ENCODE measurements at places on chromosomes 11 and 22. TPM values are rescaled to one million over a fixed set of nuclear protein-coding genes. Genes with fewer than 3 reads are reported as not detected.

Gene CDON
- polyA plus RNA-seq = 31.0 TPM

Gene ADAMTS15
- 17.6 TPM for polyA plus RNA-seq

Gene OR8A1
- not detected for polyA plus RNA-seq

Gene NUP98
- polyA plus RNA-seq = 36.9 TPM

Gene CLMP
- 41.0 TPM for polyA plus RNA-seq

Gene KRTAP5-10
- not detected for polyA plus RNA-seq

Gene GLYAT
- polyA plus RNA-seq = not detected

DNA sequence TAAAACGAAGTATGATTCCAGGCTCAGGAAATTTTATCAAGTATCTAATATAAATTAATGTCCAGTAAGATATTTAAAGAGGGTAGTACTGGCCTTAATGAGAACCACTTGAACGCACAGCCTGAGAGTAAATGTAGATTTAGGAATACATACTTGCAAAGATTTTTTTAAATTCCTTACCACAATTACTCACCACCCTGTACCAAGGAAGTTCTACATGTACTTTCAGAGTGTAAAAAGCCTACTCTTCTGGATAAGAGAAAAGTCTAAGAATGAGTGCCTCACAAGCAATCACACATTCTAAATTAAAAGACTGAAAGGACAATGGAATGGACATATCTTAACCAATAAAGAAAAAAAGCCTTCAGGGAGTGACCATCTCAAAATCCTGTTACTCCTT, 697.4 kb downstream of the DLG2 start:
- no peak for DNase-seq

- DNase-seq = no peak
Observed at GRCh38 chr11:42901084-42901483, 410.7 kb upstream of the API5 start.

- peak; percentile 60 for DNase-seq
Observed at GRCh38 chr22:40348025-40348658, 1.8 kb downstream of the ADSL start.

DNA sequence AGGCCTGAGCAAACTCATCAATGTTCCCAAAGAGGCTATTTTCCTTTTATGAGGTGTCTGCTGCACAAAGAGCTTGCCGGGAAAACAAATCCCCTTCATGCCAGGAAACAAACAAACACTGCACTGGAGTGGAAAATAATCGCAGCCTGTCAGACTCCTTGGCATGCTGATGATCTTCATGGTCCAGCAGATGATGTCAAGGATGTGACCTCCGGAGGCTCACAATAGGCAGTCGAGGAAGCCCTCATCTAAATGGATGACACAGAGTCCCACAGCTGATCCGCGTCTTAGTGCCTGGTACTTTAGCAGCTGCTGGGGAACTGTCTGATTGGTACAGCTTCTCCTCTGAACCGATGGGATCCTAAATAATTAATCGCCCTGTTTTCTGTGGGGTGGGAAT, 187.6 kb downstream of the TENM4 start:
- DNase-seq = no peak

DNA sequence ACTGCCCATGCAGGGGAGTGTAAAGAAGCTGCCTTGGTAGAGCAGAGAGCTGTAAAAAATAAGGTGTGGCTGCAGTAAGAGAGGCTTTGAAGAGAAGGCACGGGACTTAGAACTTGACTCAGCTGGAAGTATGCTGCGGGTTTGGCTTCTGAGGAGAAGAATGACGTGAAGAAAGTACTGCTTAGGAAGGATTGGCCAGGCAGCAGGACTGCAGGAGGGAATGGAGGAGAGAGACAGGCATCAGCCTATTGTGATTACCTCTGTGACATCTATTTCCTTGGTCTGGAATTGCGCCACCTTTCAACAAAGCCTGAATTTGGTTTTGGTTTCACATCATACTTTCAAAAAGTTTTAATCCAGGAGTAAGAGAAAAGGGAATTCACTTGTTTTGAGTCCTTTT, 22.5 kb downstream of the PRRG4 start:
- DNase-seq = no peak

DNA sequence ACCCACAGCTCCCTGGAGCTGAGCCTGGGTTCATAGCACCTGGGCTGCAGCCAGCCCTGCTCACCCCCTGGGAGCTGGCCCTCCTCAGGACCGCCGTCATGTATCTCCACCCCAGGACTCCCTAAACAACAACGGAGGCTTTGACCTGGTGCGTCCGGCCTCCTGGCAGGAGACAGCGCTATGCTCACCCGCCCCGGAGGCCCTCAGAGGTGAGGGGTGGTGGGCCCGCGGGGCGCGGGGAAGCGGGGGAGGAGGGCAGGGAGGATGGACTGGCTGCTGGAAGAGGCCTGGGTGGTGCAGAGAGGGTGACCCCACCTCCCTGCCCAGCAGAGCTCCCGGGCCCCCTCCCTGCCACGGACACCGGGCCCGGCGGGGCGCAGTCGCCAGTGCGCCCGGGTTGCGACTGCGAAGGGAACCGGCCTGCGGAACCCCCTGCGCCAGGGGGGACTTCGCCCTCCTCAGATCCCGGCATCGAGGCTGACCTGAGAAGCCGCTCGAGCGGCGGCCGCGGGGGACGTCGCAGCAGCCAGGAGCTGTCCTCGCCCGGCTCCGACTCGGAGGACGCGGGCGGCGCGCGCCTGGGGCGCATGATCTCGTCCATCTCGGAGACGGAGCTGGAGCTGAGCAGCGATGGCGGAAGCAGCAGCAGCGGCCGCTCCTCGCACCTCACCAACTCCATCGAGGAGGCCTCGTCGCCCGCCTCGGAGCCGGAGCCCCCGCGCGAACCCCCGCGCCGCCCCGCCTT, 3.1 kb downstream of the MAPK8IP2 start:
- DNase-seq = no peak

DNA sequence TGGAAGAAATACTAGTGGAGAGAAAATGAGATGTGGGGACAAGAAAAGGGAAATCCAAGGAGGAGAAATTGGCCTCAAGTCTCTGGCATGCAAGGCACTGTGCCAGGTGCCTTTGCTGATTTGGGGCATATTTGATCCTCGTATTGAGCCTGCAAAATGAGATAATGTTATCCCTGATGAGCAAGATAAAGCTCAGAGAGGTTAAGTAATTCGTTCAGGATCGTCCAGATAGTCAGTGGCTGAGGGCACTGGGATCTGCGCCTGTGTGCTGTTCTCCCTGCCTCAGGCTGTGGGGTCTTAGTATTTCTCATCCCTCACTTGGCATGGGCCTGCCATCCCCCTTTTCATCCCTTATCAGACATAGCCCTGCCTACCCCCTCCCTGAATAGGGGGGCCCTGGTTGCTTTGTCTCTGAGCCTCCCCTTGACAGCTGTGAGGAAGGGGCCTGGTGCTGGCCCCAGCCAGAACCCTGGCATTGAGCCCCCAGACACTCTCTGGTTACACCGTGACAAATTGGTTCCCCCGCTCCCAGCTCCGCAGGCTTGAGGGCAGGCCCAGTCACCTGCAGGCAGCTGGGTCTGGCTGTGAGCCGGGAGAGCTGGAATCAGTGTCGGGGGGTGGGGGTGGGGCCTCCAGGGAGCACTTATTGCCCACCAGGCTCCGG, 85.7 kb downstream of the NECTIN1 start:
- no peak for DNase-seq

GRCh38 chr11:35917676-35918075, 26.2 kb upstream of the LDLRAD3 start:
- DNase-seq = no peak

DNA sequence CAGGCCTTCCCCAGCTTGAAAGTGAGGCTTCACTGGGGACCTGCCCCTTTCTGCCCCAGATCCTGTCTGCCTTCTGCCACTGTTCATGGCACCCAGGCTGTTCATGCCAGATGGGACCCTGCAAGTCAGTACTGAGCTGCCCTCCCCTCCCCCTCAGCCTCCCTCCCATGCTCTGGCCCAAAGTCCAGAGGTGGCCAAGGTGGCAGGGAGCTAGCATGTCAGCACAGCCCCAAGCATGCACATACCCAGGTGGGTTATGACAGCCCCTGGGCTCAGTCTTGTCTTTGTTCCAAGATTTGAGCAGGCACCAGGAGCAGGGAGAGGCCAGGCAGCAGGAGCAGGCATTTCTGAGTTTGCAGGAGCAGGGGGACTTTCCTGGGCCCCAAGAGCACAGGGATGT, 44.1 kb downstream of the DDIAS start:
- DNase-seq = no peak

DNA sequence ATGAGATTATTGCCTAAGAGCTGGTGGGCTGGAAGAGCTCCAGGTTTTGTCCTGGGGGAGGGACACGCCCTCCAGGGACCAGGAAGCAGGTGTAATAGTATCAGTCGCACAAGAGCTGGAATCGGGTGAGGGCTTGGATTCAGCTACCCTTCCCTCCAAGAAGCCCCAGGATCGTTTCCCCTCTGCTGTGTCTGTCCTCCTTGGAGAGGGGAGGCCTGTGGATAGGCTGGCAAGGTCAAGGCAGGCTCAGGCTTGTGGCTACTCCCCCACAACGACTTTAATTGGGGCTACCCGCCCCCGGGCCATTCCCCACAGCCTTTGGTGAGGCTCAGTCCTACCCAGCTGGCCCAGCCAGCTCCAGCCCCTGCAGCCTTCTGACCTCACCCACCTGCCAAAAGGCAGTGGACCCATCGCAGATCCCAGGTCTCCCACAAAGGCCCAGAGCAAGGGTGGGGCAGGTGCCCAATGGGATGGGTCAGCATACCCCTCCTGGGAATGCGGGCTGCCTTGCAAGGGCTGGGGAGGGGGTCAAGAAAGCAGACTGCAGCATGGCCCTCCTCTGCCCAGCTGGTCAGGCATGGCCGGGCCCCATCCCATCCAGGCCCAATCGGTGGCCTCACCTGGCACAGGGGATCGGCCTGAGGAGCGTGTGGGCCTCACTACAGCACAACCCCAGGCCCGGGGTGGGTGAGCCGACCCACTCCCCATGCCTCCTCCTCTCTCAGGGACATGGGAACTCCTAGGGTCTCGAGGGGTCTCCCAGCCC, 1.0 kb downstream of the CTSD start:
- DNase-seq = no peak

GRCh38 chr11:18697576-18697975, 1.0 kb upstream of the TMEM86A start:
- no peak for DNase-seq

DNA sequence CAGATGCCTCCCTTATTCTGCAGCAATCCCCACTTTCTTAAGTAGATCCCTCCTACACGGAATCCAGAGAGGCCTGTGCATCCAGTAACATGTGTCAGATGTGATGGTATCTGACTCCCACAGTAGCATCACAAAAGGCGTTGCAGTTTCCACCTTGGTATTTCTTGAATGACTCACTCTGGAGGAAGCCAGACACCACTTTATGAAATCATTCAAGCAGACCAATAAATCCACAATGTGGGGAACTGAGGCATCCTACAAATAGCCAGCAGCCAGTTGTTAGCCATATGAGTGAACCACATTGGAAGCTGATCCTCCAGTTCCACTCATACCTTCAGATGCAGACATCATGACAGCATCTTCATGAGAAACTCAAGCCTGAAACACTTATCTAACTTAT, 798.1 kb downstream of the OPCML start:
- DNase-seq = no peak

DNA sequence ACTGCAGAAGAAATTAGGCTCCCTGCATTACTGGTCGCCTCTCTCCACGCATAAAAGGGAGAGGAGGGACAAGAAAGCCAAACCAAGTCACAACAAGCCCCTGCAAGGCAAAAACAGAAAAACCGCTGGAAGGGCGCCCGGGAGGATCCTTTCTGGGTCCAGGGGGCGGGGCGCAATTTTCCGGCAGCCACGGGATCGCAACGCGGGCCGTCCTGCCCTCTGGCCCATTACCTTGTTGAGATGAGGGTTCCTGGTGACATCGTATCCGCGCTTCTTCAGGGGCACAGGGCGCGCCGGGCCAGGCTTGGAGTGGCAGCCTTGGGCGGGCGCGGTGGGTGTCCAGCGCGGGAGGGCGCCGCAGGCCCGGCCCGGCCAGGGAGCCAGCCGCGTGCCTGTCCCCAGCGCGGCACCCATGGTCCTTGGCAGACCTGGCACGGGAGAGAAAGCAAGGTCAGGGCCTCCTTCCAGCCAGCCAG, 847 bp downstream of the ME3 start:
- peak; percentile 74 for DNase-seq

- peak; percentile 60 for DNase-seq
Observed at GRCh38 chr22:28904211-28904896, 21.0 kb downstream of the ZNRF3 start.

DNA sequence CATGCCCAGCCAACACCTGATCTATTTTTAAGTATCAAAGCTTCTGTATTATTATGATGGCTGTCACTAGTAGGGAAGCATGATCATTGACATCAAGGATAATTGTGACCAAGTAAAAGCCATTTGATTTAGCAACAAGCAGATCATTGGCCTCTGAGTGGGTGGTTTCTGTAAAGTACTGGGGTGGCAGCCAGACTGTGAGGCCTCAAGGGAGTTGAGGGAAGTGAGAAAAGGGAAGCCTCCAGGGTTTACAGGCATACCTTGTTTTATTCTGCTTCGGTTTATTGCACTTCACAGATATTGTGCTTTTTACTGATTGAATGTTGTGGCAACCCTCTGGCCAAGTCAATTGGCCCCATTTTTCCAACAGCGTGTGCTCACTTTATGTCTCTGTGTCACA, 60.1 kb downstream of the PRR5L start:
- no peak for DNase-seq

DNA sequence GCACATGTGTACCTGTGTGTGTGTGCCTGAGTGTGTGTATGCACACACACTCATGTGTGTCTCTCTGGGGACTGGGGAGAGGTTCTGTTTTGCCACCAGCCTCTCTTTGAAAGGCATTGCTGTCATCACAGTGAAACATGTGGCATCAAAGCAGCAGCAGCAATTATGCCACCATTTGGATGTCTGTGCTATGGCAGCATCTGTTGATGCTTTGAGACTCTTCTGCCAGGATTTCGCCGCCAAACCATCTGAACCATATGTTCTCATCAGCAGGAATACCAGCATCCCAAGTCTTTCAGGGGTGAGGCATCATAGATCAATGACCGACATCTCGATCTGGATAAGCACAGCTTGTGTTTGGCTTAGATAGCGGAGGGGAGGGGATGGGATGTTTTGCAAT, 168.6 kb downstream of the FAT3 start:
- no peak for DNase-seq

GRCh38 chr11:83815736-83816135, 529.6 kb upstream of the CCDC90B start:
- DNase-seq = no peak

DNA sequence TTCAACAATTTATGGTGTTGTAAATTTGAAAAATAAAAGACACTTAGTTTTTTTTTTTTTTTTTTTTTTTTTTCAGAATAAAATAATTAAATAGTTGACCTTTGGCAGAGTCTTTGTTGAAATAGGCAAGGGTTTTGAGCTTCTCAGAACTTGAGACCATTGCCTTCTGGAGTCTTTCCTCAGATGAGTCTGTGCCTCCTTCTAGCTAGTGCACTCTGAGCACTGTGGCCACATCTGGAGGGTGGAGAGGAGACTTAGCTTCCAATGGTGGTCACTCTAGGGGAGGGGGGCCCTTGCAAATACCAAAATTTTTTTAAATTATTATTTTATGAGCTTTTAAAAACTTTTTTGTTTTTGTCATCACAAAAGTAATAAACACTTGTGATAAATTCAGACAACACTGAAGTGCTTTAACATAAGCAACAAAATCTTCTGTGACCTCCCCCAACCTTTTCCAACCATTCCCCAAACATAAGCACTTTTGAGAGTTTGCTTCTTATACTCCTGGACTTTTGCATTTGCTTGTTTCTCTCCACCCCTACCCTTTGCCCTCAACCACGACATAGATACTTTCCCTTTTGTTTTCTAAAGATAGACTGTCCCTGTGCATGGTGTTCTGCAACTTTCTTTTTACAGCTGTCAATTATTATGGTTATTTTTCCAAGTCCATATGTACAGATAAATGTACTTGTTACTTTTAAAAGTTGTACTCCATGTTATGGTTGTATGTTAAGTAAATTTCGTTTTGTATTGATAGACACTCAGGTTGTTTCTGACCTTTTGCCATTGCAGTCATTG, 41.1 kb downstream of the BMAL1 start:
- no peak for DNase-seq

GRCh38 chr22:20926243-20926642, 9.0 kb downstream of the CRKL start:
- DNase-seq = no peak

All from muscle of back (tissue), 13 donors.